ENCODE measurements at places on chromosomes 2 and 18.

- DNase-seq: no peak
Measured at GRCh38 chr18:31821545-31822171, 61.0 kb upstream of the SLC25A52 start.

DNA sequence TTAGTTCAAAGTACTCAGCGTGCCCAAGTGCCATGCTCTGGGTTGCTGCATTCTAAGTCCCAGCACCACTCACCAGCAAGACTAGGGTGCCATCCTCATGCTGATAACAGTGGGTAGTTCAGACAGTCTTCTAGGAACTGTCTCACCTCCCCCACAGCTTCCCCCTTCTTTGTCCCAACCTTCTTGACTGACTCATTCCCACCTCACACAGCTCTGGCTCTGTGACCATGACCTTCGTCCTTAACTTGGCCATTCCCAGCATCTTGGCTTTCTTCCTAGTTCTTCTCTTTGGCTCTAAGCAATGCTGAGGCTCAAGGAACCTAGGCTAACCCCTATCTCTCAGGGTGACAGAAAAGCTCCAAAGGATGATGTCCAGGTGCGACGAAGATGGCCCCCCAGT is 20.0 kb upstream of the CXCR4 start:
- DNase-seq: no peak

DNA sequence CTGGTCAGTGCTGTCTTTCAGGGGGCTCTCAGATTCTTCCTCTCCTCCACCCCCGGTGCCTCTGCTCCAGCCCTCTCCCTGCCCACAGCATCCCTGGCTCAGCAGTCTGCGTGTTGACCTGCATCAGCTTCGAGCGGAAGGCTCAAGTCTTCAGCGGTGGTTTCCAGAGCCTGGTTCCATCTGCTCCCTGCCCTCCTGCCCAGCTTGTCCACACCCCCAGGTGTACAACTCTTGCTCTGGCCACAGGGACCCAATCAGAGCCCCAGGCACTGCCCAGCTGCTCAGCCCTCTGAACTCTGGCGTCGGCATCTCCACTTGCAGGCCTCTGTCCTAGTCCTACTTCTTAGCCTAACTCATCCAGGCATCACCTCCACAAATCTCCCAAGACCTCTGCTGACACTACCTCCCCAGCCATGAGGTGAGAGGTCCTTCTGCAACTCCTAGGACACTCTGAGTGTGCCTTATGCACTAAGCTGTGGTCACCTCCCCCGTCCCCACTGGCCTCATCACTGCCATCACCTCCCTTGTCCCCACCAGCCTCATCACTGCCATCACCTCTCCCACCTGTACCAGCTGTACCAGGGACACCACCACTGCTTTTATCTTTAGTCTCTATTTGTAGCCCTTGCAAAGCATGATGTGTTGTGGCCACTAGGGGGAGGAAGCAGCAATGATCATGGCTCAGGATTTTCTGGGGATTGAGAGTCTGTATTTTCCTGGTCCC is 60.9 kb downstream of the EDAR start:
- no peak for DNase-seq

DNA sequence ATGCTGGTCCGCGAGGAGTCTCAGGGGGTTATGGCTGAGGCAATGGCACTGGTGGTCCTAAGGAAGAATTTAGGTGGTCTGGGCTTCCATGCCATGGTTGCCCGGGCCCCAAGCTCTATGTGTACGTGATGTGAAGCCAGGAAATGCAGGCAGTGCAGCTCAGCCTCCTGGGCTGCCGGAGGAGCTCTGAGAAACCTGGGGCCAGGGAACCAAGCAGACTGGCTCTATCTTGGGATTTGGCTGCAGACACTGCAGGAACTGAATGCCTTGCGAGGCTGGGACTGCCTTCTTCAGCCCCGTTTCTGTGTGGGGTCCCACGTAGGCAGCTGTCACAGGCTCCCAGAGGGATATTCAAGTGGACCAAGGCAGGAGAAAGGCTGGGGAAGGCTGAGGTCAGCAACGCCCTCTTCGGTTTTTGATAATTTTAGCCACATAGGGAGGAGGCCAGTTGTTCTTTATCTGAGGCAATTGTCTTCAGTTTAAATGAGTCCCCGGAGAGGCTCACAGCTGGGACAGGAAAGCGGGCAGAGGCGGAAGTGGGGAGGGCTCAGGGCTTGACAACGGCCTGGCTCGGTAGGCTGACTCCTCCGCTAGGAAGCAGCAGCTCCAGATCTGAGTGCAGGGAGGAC is 77.7 kb downstream of the RHOB start:
- DNase-seq: no peak
